ENCODE measurements at places on chromosomes 4 and X. TPM values are rescaled to one million over a fixed set of nuclear protein-coding genes. Genes with fewer than 3 reads are reported as not detected.

LDB2 gene
- 81.2 TPM for total RNA-seq

ZNF718 gene
- total RNA-seq = 3.0 TPM

CRLF2 gene
- not detected for total RNA-seq

FDCSP gene
- not detected for total RNA-seq

NHSL2 gene
- 9.1 TPM for total RNA-seq

MAP9 gene
- total RNA-seq = 22.3 TPM

PCDH7 gene
- 169 TPM for total RNA-seq

FAM236A gene
- total RNA-seq = not detected

HTR2C gene
- not detected for total RNA-seq

CCDC120 gene
- 0.25 TPM for total RNA-seq

FRG2 gene
- total RNA-seq = not detected

SPIN2B gene
- 10.6 TPM for total RNA-seq

ERVMER34-1 gene
- total RNA-seq = not detected

RADX gene
- 0.92 TPM for total RNA-seq

MAGEB2 gene
- not detected for total RNA-seq

EXOSC9 gene
- total RNA-seq = 22.2 TPM
